ENCODE measurements at places on chromosomes 12 and 14.
A peak's percentile ranks its signal among the peaks of the same experiment; 100 is the strongest.

DNA sequence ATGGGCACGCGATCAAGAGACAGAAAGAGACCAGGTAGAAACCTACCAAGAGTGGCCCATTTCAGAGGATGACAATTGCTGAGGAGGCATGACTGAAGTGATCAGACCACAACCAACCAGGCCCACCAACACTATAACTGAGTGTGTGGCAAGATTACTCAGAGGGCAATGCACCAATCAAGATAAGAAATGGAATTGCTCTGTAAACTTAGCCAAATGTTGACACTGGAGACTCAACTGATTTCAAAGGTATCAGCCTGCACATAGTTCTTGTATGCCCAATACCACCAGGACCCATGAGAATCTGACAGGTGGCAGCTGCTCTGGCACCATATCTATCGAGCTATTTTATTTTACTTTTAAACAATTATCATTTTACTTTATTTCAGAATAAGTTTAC, 128.9 kb downstream of the FOXN3 start:
- DNase-seq: no peak

DNA sequence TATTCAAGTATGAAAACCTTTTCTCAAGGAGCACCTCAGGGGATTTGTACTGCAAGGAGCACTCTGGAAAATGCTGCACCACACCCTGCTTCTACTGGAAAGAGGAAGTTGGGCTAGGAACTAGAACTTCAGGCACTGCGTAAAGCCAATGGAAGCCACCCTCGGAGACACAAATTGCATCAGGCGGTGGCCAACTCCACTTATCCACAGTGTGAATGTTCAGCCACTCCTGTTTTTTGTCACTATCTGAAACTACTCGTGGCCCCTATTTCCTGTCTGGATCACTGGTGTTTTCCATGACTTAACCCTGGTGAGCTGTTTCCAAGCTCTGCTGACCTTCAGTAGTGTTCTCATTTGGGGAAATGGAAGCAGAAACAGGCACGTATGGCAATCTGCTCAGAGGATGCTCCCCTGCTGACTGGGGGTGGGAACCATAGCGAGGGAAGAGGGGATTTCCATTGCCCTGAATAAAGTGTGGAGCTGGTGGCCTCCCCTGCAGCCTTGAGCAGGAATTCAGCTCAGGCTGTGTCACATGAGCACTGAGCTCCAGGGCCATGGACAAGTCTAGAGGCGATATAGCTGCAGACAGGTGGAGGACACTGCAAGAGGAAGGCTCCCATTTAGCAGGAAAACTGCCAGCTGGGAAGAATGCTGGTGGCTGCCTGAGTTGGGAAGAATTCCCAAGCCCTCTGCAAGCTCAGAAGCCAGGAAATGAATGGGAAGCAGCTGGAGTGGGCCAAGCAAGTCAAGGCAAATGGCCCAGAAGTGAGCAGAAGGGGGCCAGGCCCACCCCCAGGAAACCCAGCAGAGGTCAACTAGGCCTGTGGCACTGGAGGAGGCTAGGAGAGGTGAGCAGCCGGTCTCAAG, 50.5 kb upstream of the RAP1B start:
- DNase-seq: no peak

- no peak for DNase-seq
These were observed 44.6 kb downstream of the GALNT4 start for GRCh38 chr12:89479982-89480381.

- DNase-seq: no peak
These were observed 105.8 kb downstream of the PRIMA1 start for GRCh38 chr14:93682459-93682858.

- peak; percentile 76 for DNase-seq
These were observed 8.5 kb downstream of the AMN start for GRCh38 chr14:102930753-102931579.

DNA sequence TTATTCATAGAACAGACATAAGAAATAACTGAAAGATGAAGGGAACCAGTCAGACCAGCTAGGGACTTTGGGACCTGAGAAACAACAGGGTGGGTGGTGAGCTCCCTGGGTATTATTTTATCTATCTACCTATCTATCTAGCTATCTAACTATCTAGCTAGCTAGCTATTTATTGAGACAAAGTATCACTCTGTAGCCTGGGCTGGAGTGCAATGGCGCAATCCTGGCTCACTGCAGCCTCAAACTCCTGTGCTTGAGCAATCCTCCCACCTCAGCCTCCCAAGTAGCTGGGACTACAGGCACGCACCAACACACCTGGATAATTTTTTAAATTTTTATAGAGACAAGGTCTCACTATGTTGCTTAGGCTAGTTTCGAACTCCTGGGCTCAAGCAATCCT, 127.6 kb downstream of the DPF3 start:
- DNase-seq: no peak

- DNase-seq: no peak
These were observed 183.9 kb downstream of the ETV6 start for GRCh38 chr12:11833174-11833895.

DNA sequence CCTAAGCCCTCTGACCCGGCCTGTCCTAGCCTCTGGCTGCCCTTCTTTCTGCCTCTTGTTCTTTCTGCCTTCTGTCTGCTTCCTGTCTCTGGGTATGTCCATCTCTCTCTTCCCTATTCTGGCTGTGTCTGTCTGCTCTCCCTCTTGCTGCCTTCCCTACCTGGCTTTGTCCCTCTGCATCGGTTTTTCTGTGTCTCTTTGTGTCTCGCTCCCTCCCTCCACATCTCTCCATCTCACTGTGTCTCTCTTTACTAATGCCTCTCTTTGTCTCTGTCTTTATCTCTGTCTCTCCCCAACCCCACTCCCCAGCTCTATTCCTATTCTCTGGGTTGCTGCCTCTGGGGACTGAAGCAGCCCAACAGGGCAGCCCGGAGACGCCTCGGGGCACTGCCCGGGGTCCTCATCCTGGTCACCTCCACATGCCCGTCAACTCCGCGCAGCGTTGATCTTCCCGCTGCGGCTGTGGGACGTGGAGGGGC, 10.1 kb downstream of the SHMT2 start:
- no peak for DNase-seq
